CD4-positive, alpha-beta T cell (primary cell): ENCODE measurements at places on chromosomes 4 and X.
A peak's percentile ranks its signal among the peaks of the same experiment; 100 is the strongest.

- no peak for DNase-seq
Observed at GRCh38 chr4:76208005-76208765, 5.4 kb downstream of the SCARB2 start.

GRCh38 chrX:38768079-38768478 lies 33.2 kb upstream of the MID1IP1 start:
- no peak for DNase-seq

DNA sequence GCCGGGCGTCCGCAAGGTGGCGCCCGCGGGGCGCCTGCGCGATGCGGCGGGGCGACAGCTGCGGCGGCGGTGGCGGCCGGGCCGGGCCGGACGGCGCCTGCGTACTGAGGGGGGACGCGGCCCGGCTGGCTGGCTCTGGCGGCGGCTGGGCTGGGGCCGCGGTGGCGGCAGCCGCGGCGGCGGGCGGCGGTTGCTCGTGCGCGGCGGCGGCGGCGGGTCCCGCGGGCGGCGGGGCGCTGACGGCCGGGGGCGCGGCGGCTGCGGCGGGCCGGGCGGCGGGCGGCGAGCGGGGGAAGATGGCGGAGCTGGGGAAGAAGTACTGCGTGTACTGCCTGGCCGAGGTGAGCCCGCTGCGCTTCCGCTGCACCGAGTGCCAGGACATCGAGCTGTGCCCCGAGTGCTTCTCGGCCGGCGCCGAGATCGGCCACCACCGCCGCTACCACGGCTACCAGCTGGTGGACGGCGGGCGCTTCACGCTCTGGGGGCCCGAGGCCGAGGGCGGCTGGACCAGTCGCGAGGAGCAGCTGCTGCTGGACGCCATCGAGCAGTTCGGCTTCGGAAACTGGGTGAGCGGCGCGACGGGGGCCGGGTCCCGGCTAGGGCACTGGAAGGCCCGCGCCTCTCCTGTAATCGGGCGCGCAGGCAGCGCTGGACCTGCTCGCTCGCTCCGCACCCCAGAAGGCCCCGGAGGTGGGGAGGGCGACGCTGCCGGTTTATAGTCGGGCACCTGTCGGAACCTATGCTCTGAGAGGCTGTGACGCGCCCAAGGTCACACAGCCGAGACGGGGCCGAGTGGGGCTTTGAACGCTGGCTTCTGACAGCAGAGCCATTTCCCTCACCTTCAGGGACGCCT lies at the start of gene TADA2B:
Gene TADA2B, plus strand, starts transcription at position 89 of the 853 bp plus-strand sequence. Its CDS starts 208 bp downstream, at position 297.
- peak; percentile 65 for DNase-seq

DNA sequence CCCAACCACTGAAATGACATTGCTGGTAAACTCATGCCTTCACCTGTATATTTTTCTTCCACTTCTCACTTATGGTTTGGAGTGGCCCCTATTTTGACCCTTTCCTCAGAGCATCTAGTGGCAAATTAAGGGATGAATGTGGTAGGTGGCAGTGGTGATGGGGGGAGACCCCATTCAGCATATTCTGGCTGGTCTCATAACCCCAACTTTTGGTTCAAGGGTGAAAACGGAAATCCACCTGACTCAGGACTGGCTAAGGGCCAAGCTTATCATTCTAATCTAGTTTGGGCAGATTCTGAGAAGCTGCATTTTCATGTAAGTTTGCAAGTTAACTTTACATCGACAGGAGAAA lies 47.0 kb upstream of the NSUN7 start:
- DNase-seq = no peak

- no peak for DNase-seq
Observed at GRCh38 chrX:40091691-40092421, 5.9 kb downstream of the BCOR start.

GRCh38 chrX:78327370-78328086 lies at the start of gene CYSLTR1:
Gene CYSLTR1, minus strand, starts transcription at chrX:78327611. Its CDS starts 53,865 bp downstream, at chrX:78273746.
- no peak for DNase-seq

DNA sequence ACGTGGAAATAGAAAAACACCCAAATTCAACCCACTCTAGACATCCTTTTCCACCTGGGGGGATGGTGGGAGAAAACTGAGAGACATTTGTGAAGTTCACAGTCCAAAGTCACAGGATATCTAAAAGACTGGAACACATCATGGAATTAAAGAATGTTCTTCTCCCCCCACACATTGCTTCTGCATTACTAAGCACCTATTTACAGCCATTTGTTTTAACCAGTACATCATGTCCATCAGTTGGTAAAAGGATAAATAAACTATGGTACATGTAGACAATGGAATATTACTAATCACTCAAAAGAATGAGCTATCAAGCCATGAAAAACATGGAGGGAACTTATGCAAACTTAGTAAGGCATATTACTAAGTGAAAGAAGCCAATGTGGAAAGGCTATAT lies 185.5 kb upstream of the ANXA10 start:
- DNase-seq = no peak

DNA sequence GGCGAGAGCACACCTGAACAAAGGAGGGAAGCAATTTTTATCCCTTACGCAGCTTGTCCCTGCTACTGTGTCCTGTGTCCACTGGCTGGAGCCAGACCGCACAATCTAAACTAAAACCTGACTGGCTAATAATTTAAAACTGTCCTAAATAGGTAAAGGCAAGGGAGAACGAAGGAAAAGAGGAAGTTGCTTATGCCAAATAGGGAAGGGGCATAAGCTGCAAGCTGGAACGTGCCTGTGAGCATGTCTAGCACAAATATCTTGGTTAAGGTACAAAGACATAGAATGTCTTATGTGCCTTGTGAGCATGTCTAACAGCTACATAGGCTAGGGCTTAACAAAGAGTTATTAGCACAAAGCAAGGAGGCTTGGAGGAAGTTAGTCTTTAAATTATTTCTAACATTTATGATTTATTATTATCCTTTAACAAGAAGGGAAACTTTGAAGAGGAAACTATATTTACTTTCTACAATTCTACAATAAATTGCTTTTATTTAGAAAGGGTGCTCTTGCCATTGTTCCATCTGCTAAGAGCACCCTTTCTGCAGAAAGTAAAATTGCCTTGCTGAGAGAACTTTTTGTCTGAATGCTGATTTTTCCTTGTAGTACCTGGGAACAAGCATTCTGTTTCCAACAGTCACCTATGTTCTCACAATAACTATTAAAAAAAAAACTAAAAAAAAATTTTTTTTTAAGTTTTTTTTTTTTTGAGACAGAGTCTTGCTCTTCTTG lies 80.6 kb upstream of the CBR4 start:
- no peak for DNase-seq

DNA sequence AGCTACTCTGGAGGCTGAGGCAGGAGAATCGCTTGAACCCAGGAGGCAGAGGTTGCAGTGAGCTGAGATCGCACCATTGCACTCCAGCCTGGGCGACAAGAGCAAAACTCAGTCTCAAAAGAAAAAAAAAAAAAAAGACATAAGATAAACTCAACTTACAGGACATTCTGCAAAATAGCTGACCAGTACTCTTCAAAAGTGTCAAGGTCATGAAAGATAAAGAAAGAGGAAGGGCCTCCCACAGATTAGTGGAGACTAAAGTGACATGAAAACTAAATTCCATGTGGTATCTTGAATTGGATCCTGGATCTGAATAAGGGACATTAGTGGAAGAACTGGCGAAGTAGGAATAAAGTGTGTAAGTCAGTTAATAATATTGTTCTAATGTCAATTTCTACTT lies 63.3 kb downstream of the ZNF182 start:
- DNase-seq = no peak

GRCh38 chrX:43505769-43506168 lies 150.3 kb upstream of the MAOA start:
- no peak for DNase-seq

- no peak for DNase-seq
Observed at GRCh38 chr4:70802928-70803580, 36.6 kb downstream of the GRSF1 start.

DNA sequence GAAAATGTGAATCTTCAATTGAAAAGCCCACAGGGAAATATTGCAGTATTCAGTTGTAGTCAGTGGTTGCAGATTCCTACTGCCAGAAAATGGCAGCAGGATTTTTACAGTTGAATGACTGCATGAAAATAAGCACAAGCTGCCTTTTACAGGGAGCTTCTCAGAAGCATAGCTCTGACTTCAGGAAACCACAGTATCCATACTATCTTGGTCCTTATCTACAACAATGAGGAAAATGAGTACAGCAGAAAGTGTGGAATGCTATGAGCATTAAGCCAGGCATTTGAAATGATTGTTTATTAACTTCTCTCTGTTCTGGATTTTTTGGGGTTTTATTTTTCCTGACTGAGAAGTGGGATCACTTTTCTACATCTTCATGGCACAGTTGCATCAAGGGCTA lies 34.6 kb upstream of the PRRG1 start:
- DNase-seq = no peak
